ENCODE measurements at places on chromosomes 2 and 18.

DNA sequence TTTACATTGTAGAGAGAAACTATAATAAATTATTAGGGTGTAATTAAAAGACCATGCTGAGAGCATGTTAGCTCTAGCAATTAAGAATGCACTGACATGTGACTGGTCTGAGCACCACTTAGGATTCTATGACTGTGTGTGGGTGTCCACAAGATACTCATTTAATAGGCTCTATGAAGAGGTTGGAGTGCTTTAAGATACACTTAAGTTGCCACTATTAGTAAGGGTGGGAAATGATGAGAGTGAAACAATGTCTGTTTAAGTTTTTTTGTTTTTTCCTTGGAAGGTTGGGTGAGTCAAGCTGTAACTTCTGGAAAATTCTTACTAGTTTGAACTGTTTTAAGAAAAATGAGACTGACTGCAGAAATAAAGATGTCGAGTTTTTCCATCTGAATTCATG lies 1.8 kb upstream of the FAP start:
- DNase-seq = no peak

DNA sequence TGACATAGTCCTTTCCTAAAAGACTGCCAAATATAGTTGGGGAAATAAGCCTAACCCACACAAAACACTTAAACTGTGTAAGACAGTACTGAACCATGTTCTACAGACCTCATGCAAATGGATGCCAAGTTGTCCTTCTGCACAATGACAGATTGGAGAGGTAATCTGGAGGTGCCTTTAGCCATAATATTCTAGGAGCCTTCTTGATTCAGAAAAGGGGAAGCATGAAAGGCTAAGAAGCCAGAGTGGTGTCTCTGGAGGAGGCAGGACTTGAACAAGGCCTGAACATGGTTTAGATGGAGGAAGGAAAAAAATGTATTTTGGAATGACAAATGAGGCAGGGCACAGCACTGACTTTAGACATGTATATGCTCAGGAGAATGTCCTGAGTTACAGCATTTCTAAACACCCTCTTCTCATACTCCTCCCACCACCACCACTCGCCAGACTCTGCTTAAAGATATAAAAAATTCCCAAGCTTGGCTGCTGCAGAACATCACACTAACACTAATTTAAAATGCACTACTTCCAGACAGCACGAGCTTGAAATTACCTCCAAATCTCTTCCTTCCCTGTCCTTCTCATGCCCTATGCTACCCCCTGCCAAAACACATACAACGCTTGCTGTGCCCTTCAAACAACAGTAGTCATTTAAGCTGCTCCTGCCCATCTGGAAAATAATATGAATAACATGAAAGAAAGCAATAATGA lies 110.4 kb downstream of the ANKRD44 start:
- DNase-seq = no peak

DNA sequence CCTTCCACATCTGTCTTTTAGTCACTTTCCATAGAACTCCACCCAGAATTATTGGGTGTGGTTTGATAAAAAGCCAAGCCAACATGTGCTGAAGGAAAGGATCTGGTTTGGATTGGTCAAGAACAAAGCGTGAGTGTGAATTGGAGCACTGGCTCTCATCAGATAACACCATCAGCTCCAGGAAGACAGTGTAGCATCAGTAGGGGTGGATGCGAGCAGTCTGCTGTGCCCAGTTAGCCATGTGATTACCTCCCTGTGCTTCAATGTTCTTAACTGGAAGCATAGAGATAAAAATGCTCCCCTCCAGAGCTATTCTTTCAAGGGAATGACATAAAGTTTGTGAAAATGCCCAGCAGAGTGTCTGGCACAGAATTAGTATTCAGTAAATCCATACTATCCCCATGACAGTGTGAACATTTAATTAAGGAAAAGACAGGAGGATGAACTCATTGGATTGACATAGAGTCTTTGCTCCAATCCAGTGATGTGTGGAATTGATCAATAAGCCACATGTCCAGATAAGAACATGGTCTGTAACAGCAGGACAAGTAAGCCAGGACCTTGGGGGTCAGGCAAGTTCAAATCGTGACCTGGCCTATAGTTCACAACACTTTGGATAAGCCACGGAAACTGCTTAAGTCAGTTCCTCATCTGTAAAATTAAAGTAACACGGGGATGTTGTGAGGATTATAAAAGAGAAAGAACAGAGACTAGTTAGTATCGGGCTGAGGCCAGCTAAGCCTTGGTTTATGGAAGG lies 68.0 kb downstream of the FAM124B start:
- no peak for DNase-seq

DNA sequence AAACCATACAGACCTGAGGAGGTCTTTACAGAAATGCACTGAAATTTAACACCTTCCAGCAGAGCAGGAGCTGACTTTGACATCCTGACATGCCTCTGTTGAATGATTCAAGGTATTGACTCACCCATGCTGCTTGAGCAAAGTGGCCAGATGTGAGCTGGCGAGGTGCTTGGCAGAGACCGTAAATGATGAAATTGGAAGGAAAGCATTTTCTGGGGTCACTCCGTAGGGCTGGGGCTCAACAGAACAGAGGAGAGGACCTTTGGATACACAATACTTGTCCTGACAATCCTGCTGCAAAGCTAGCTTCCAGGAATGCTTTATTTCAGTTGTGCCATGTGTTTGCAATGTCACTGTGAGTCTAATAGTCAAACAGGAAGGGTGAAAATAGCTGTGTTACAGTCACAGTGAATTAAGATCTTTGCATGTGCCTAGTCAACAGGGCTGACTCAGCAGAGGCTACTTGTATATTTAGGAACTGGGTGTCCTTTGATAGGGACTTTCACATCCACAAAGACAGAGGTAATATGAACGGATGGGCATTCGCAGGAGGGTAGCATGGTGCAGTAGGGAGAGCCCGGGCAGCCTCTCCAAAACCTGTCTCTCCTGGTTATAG lies 31.6 kb upstream of the NCK2 start:
- no peak for DNase-seq

DNA sequence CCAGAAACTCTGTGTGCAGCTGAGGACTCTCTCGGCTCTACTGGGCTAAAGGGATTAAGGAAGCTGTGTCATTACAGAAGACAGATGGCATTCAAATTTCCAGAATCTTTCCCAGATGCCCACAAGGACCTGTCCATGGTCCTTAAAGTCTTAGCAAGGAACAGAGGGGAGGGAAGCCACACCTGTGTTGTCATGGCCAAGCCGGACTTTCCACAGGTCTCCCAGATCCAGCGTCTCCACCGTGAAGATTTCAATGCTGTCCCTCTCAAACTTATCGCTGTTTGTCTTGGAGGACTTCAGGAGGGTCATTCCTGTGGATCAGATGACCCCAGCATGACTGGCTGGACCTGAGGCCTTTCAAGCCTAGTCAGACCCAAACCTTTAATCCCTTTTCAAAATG lies 114.5 kb downstream of the LOXHD1 start:
- no peak for DNase-seq

DNA sequence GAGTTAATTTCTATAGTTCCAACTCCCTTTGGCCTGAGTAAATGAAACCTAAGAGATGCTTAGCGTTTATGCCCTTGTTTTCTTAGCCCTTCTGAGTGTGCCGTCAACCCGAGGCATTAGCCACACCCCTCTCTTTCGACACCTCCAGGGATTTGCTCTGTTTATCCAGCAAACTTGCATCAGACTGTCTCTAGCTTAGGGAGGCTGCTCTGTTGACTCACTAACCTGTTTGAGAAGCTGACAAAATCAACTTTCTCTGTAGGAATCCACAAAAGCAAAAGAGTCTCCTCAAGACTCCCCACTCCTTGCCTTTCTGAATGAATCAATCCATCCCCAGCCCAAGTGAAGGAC lies 317.6 kb downstream of the TNS1 start:
- DNase-seq = no peak

DNA sequence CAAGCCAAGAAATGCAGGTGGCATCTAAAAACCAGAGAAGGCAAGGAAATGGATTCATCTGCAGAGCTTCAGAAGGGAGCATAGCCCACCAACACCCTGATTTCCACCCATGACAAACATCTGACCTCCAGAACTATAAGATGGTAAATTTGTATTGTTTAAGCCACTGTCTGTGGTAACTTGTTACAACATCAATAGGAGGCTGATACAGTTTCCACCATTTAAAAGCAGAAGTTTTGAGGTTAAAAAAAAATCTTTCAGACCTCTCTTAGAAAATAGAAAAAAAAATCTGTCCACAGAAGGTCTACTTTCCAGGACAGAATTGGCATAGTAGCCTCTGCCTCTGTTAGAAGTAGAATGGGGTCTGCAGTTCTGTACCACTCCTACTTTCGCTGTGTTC lies 37.2 kb downstream of the SLC40A1 start:
- no peak for DNase-seq

DNA sequence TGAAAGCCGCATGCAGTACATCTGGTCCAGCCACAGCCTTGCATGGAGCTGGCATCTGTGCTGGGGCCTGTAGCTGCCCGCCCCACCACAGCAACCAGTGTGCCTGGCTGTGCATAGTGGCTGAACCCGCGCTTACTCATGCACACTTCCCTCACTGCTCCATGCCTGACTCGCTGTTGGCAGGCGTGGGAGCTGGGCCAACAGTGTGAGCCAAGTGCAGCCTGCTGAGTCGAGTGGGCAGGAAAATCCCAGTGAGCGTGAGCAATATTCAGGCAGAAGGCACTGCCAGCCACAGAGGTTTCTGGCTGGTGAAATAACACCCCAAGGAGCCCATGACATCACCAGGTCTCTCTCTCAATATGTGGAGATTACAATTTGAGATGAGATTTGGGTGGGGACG lies 1674.1 kb upstream of the TMEFF2 start:
- DNase-seq = no peak

GRCh38 chr18:75527848-75528685 lies 100.6 kb upstream of the SMIM21 start:
- no peak for DNase-seq

DNA sequence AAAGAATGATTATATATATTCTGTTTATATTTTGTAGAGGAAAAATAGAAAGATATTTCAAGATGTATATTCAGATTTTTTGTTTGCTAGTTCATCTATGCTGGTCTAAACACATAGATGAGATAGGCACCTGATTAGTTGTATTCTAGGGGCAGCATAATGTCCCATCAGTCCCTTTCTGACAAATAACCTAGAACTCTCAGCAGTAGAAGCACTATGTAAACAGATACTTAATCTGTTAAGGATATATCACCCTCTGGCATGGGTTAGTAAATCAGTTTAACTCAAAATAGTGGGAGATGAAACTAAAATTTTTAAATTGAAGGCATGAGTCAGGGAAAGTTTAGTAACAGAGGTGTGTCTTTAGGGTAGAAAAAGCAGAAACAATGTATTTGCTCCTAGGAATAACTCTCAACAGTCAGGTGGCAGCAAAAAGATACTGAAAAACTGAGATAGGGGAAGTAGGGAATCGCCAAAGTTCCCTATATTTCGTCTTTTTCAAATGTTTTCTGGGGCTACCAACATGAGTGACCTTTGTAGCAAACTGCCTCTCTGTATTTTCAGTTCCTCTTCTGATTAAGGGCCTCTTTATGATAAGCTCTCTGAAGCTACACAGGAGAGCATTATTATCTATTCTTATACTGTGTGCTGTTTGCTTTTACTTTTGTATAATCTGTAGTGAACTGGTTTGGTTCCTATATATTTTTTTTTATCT lies 5.7 kb downstream of the PPP1R1C start:
- no peak for DNase-seq

DNA sequence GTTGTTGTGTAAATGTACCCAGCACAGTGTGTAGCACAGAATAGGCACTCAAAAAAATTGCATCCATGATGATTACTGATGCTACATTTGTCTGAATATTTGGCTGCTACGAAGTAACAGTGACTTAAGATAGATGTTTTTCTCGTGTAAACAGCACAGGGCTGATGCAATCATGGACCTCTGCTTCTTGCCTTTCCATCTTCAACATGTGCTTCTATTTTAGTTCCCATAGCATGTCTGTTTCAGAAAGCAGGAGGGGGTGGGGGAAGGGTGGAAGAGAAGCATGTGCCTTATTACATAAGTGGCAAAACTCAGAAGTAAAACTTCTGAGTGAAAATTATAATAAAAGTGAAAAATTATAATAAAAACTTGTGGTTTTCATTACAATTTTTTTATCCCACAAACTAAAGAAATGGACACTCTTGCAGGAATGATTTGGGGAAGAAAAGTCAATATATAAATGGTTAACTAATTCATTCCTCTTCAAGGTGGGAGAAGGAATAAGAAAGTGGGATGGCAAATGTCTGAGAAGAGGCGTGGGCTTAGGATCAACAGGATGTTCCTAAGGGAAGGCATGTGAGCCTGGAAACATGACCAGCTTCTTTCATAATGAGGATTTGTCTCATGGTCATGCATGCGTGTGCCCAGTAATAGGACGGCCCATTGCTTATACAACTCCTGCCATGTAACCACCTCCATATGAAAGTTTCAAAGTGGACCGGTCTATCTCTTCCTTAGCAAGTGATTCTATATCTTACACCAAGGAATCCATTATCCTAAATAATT lies 27.2 kb downstream of the CCBE1 start:
- DNase-seq = no peak

GRCh38 chr2:37912056-37912455 lies 13.0 kb upstream of the RMDN2 start:
- DNase-seq = no peak

- DNase-seq = peak; percentile 40
These were observed 182.7 kb downstream of the RPIA start for GRCh38 chr2:88874063-88874657.

- DNase-seq = no peak
These were observed 18.3 kb upstream of the SP3 start for GRCh38 chr2:173983391-173983871.

GRCh38 chr2:136069773-136070172 lies 48.2 kb downstream of the CXCR4 start:
- DNase-seq = no peak

- DNase-seq = peak; percentile 64
These were observed 8.1 kb downstream of the LBH start for GRCh38 chr2:30239308-30239985.

- DNase-seq = no peak
These were observed 73.2 kb upstream of the GALNT5 start for GRCh38 chr2:157184161-157184895.

GRCh38 chr2:235968155-235968554 lies 200.0 kb downstream of the GBX2 start:
- DNase-seq = no peak

- DNase-seq = no peak
These were observed 17.3 kb downstream of the C2orf42 start for GRCh38 chr2:70173520-70173919.

GRCh38 chr2:53886406-53887280 lies 26.9 kb upstream of the GPR75 start:
- no peak for DNase-seq

DNA sequence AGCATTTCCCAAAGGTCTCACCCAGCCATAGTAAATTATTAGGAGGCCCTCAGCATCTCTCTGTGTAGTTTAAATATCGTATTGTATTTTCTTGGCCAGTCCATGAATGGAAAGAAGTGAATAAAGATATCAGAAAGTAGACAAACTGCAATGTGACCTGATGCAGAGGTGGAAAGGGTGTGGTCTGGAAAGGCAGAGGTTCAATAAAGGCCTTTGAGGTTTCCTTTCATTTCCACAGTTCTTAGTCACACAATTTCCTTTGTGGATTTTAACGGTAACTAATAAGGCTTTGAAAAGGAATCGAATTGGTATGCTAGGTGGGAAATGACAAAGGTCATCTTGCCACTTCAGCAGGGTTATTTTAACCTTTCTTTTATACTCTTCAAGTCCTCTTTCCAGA lies 20.1 kb upstream of the WIPF1 start:
- no peak for DNase-seq

Measured in activated T-cell treated with anti-CD3 and anti-CD28 coated beads for 24 hours (primary cell).